Stimulated activated CD8-positive, alpha-beta memory T cell treated with anti-CD3 and anti-CD28 coated beads, Interleukin-4, amount 100 ng/mL, for 4 hours (primary cell): ENCODE measurements at places on chromosomes 6 and 20.

DNA sequence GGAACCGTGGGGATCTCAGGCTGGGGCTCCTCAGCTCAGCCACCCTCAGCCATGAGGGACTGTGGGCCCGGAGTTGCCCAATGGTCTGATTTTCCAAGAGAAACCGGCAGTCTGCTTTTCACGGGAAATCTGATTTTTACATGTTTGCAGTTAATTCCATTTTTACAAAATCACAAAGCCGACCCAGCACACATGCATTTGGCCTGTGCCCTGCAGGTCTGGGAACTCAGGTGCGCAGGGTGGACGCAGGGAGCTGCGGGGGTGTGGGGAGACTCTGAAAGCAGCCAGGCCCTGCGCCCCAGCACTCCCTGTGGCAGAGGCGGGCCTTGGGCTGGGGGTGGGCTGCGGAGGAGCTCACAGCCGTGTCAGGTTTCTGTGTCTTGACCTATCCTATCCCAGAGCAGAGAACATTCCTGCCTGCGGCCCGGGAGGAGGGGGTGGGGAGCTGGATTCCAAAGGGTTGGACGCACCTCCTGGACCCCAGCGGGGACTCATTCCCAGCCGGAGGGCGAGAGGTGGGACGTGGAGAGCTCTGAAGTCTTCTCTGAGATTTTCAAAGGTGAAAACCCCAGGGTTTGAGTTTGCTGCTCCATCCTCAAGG is 60.6 kb downstream of the ADNP start:
- DNase-seq = no peak

DNA sequence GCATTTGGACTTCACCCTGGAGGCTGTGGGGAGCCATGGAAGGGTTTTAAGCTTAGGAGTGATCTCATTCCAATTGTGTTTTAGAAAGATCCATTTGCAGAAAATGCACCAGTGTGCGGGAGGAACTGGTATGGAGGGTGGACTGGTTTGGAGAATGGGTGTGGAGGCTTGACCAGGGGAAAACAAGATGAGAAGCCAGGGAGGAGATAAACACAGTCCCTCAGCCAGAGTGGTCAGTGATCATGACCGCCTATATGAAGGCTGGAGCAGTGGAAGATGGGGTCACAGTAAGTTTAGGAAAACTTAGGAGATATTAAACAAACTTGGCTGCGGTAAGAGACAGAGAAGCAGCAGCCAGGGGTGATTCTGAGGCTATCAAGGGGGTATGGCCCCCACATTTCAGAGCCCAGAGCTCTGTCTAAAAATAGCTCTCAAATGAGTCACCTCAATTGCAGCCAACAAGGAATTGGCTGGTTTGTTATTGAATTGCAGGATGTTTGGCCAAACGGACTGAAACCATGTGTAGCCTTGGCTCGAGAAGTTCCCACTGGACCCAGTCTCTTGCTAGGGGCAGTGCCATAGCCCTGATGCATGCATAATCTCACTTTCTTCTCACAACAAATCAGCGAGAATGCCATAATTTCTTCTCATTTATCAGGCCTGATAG is 159.9 kb upstream of the TOP1 start:
- no peak for DNase-seq

- no peak for DNase-seq
Measured at GRCh38 chr6:133683606-133684005, 205.3 kb upstream of the TCF21 start.

DNA sequence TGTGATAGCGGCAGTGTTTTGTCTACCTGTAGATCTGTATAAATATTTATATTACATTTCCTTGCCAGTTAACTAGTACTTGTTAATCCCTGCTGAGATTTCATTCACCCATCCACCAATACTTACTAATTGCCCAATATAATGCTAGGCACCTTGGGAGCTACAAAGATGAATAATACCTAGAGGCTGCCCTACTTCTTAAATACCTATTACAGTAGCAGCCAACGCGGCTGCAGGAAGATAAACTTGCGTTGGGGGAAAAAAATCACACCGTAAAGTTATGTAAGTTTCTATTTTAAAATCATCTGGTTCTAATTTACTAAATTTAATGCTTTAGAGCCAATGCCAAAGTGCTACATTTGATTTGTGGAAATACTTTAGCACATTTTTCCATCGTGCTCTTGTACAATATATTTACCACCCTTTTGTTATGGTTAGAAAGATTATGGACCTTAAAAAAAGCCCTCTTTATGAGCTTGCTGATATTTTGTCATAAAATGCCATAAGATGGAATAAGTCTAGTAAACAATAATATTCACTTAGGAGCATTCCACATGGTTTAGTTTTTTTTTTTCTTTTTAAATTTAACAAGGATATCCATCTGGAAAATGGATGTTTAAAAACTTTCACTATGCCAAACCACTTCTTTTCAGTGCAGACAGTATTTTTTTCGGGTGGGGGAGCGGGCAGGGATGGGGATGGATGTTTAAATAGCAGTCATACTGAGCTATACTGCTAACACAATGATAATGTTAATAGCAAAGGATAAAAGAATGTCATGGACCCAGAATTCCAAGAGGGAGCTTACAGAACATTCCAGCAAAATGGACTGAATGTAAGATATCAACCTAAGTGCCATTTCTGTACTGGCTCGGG is 13.2 kb upstream of the NEDD9 start:
- DNase-seq = no peak

DNA sequence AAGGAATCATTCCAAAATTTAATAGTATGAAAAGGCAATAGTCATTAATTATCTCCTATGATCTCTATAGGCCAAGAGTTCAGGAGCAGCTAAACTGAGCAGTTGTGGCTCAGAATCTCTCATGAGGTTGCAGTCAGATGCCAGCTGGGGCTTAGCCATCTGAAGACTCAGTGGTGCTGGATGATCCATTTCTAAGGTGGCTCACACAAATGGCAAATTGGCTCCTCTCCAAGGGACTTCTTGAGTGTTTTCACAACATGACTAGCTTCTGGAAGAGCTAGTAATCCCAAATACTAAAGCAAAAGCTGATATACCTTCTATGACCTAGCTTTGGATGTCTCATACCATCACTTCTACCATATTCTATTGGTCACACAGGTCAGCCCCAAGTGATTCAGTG is 104.2 kb downstream of the HAO1 start:
- no peak for DNase-seq

- DNase-seq = no peak
Measured at GRCh38 chr6:73980096-73980495, 284.1 kb downstream of the CD109 start.

- DNase-seq = no peak
Measured at GRCh38 chr6:32459781-32460424, 20.2 kb downstream of the HLA-DRA start.

GRCh38 chr6:44300292-44300823 is 12.8 kb downstream of the AARS2 start:
- DNase-seq = no peak

DNA sequence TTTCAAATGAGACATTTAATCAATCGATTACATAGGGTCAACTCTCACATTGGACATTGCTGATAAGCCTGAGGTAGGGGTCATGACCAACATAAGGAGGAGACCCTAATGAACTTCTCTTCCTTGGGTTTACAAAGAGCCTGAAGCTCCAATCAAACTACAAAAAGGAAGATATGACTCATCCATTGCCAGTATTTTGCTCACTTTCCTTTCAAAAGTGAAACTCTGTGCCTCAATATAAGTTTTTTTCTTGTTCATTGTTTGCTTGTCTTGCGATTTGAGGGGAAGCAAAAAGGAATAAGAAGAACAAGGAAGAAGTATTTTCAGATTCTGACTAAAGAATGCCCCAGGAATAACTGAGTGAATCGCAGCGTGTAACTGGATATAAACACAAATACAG is 38.8 kb upstream of the KHDRBS2 start:
- no peak for DNase-seq

DNA sequence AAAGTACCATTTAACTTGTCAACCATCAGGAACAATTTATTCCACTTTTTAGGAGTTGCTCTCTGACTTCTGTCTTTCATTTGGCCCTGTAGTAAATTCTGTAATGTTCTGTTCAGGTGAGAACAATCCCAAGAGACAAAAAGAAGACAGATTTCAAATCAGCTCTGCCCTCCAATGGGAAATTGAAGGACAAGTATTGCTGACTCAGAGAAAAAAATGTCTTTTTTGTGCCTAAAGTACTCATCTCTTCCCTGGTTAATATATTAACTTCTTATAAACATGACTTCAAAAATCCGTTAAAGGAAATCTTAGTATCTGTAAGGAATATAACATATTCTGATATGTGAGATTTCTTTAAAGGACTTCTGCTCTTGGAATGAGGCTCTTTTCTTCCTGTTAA is 38.6 kb upstream of the SCGN start:
- DNase-seq = no peak

GRCh38 chr6:151056230-151056907 is 183.4 kb upstream of the AKAP12 start:
- DNase-seq = no peak

DNA sequence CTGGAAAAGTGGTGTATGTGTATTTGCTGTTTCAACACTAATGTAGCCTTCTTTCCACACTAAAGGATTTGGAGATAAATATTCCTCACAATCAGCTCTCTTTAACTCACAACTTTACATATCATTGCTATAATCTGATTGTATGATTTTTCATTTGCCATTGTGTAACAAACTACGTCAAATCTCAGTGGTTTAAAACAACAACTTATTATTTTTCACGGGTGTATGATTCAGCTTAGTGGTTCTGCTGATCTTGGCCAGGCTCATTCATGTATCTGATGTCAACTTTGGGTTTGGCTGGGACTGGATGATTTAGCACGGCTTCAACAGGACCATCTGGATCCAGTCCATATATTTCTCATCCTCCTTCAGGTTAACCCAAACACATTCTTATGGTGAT is 55.4 kb upstream of the TMX4 start:
- DNase-seq = no peak

- DNase-seq = no peak
Measured at GRCh38 chr6:42963855-42964605, 3.5 kb downstream of the GNMT start.

DNA sequence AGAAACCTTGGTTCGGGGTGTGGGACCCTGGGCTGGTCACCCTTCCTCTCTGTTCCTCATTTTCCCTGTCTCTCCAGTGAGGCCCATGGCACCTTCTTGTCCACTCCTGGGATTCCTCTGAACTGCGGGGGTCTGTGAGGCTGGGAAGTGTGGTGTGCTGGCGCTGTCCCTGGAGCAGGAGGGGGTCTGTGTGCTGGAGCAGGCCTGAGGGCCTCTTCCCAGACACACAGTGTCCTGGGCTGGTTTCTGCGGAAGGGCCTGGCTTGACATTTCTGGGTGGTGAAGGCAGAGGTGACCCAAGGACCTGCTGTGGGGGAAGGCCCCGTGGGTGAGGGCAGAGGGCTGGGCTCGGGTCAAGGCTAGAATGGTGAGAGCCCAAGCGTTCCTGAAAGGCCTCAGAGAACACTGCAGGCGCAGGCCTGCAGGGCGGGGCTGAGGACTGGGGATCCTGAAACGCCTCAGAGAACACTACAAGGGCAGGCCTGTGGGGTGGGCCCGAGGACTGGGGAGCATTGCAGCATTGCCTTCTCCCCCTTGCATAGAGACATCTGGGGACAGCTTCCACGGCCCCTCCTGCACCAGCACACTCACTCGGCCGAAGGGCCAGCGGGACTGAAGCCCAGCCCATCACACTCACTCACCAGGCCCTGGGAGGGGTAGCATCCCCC is 10.6 kb upstream of the BAK1 start:
- DNase-seq = no peak

DNA sequence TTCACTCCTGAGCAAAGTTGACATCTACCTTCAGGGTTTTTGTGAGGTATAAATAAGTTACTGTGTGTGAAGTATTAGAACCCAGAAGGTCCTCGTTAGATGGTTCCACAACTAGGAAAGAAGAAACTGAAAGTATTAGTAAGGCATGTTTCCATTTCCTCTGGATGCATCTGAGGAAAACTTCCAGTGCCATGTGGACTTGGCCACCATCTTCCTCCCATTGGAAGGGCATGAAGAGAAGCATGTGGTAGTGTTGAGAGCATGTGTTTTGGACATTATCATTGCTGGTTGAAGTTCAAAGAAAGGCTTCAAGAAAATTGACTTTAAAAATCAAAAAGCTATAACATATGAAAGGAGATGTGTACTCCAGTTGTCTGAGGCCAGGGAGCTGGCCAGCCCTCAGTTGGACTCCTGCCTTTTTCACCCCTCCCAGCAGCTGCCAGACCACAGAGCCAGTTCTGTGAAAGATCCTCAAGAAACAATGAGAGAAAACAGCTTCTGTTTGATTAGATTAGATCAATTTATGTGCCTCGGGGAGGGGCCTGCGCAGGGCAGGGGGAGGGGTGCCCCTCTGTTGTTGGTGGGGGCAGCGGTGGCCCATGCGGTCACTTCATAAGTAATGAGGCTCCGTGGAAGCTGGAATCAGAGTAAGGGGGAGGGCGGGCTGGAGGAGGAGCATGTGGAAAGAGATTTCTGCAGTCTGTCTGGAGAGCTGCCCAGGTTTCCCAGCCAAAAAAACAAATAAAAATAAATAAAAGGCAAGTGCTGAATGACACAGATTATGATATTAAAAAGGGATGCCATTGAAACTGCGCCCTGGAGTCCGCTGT is 154.0 kb downstream of the JARID2 start:
- DNase-seq = no peak

GRCh38 chr6:6885521-6886170 is 222.1 kb upstream of the RREB1 start:
- DNase-seq = no peak

GRCh38 chr6:153208706-153209105 is 77.6 kb upstream of the RGS17 start:
- no peak for DNase-seq

- no peak for DNase-seq
Measured at GRCh38 chr6:22036699-22037098, 260.1 kb downstream of the PRL start.

GRCh38 chr6:15901141-15902115 is 227.5 kb upstream of the MYLIP start:
- DNase-seq = no peak

- DNase-seq = no peak
Measured at GRCh38 chr20:38497246-38497935, 24.7 kb downstream of the RALGAPB start.

- DNase-seq = no peak
Measured at GRCh38 chr6:139905404-139906052, 531.1 kb upstream of the CITED2 start.

DNA sequence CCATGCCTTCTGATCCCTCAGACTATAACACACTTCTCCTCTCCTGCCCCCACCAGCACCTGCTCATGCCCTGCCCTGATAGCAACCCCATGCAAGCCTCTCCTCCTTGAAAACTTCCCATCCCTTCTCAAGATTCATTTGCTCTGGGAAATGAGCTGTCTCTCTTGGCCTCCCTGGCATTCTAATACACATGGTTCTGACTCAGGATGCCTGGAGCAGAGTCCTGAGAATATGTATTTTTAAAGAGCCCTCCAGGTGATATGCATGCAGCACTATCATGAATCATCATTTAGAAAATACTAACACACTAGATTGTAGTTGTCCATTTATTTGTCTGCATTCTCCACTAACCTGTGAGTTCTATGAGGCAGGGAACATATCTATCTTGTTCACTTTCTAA is 26.6 kb downstream of the HDGFL1 start:
- no peak for DNase-seq

- DNase-seq = no peak
Measured at GRCh38 chr6:149867876-149868640, 3.9 kb upstream of the LRP11 start.

- no peak for DNase-seq
Measured at GRCh38 chr6:11492464-11493290, 44.9 kb upstream of the TMEM170B start.
